RWPE1 (cell line): ENCODE measurements at places on chromosomes 7 and 10.

- peak; percentile 76 for DNase-seq
Observed at GRCh38 chr10:95289003-95289920, 1.5 kb downstream of the PDLIM1 start.

GRCh38 chr10:59362144-59362958, at the start of gene FAM13C:
Gene FAM13C, minus strand, starts transcription at chr10:59362549. Its CDS starts 89 bp downstream, at chr10:59362460.
- peak; percentile 35 for DNase-seq

GRCh38 chr10:119357412-119358151, 150.2 kb downstream of the GRK5 start:
- no peak for DNase-seq

DNA sequence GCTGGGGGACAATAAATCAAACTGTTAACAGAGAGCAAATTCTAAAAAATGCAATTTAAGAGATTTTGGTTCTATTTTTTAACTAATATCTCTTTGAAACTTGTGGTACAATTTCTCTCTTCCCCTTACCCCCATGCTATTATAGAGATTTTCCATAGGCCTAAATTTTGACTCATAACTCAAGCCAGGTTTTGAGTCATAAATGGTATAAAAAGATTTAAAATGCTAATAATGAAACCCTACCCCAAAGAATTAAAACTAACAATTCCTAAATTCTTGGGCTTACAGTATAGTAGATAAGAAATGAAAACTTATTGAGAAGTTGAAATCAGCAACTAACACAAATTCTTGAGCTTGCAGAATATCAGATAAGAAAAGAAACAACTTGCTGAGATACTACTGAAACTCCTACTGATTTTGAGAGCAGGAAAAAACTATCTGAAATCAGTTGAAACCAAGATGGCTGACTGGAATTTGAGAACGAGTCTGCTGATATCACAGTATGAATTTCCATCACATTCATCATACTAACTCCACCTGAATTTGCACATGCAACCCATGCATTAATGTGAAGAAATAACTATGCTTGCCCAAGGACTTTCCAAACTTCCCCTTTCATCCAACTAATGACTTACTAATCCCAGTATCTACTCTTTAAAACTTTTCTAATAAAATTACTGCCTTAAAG, 36.3 kb downstream of the POT1 start:
- DNase-seq, result no peak

GRCh38 chr10:106655636-106656035, 508.9 kb downstream of the SORCS1 start:
- DNase-seq, result no peak

DNA sequence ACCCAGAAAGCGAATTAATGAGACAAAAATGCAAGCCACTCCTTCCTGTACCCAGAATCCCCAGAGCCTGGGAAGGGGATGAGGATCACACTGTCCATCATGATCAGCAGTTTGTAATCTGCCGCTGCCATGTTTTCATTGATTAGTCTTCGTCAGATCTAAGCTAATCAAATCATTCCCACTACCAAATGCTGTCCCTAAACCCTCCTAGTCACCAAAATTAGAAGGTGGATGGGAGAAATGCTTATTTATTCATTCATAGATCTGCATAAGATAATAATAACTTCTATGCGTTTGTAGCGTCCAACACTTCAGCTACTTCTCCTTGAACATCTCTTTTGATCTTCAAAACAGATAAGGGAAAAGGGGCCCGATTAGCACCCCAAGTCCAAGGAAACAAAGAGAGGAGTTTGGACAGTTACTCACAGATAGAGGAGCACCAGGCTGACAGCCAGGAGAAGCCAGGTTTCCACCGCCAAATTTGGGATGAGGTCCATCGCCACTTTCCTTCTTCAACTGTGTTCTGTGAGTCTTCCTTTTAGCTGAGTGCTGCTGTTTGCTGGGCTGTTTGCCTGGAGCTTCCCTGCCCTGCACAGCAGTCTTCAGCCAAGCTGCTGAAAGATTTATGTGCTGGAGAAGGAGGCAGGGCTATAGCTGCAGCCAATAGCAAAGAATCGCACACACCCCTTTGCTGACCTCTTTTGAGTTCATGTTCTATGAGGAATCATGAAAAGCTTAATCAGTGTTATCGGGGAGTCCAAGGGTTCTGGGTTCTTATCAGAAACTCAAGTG, at the start of gene CYP3A5:
Gene CYP3A5, minus strand, starts transcription at position 597 of the 792 bp plus-strand sequence. Its CDS starts 100 bp downstream, at position 497.
- DNase-seq, result no peak

GRCh38 chr10:83909001-83909400, 230.3 kb upstream of the GHITM start:
- no peak for DNase-seq

- DNase-seq, result no peak
Observed at GRCh38 chr7:149717481-149717880, 55.9 kb downstream of the ZNF467 start.

GRCh38 chr7:158123214-158123613, 464.4 kb downstream of the PTPRN2 start:
- no peak for DNase-seq

GRCh38 chr7:156050636-156051569, 238.6 kb upstream of the SHH start:
- no peak for DNase-seq

DNA sequence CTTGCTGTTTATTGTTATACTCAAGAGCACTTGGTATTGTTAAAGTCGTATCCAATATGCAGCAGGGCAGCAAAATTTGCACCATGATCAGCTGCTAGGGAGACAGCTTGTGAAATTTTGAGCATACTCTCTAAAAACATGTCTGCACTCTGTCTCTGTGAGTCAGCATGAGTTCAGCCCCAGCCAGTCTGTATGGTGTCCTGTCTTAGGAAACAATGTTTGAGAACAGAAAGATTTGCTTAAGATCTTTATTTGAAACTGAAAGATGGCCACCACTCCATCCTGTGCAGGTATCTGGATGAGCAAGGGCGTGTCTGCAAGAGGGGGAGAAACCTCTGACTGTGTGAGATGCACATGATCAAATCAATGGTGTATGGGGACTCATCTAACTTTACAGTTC, 97.1 kb downstream of the GNAI1 start:
- peak; percentile 39 for DNase-seq

DNA sequence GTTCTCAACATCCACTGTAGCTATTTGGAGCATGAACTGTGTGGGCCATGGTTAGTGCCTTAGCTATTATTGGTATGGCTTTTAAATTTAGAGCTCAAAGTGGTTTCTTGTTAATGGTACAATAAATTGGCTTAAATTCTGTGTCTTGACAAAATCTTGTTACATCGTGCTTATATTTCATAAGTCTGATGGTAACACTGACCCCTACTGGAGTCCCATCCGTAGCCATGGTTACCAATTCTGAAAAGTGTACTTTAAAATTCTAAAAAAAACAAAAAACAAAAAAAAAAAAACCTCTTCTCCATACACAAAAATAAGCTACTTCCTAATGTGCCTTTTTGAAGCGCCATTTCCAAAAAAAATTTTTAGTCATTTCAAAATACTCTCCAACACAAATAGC, 6.4 kb upstream of the RPP30 start:
- DNase-seq, result no peak

DNA sequence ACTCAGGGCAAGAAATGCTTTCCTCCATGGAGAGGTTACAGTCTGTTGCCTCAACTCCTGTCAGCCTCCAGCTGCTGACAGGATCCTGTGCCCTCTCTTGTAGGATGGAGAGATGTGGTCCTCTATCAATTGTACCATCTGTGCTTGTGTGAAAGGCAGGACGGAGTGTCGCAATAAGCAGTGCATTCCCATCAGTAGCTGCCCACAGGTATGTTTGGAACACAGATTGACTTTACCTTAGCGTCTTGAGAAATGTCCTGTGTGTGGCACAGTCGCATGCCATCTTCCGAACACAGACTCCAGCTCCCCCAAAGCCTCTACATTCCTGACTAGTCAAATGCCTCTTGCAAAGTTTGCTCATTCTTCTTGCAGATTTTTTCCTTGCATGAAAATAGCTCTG, 152.6 kb downstream of the BMPER start:
- DNase-seq, result no peak

DNA sequence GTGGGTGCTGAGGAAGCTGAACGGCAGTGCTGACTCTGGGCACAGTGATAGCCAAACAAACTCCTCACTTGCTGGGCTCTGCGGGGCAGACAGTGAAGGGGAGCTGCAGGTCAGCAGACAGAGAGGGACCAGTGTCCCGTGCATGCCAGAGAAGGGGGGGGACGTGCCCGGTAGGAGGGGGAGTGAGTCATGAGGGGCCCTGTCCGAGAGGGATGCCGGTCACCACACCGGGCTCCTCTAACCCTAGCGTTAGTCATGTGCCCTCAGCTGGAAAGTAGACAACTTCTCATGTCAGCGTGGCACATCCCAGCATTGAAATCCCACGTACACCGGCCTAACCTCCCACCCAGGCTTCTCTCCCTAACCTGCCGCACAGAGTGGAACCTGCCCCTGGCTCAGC, 117.1 kb upstream of the DPP6 start:
- DNase-seq, result no peak

DNA sequence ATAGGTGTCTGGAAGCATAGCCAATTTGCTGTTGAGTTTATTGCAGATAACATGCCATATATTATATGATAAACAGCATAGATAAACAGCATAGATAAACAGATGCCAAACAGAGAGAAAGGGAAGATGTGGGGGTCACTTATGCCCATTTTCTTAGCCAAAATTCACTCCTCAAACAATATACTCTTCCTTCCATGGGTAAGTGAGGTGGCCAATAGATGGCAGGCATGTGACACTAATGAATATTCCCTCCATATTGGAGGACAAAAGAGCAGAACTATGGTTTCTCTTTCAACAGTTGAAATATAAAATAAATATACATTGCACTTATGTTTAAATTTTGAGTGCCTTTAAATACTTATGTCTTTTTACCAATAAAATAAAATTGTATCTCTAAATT, 1212.8 kb downstream of the REEP3 start:
- DNase-seq, result peak; percentile 28

DNA sequence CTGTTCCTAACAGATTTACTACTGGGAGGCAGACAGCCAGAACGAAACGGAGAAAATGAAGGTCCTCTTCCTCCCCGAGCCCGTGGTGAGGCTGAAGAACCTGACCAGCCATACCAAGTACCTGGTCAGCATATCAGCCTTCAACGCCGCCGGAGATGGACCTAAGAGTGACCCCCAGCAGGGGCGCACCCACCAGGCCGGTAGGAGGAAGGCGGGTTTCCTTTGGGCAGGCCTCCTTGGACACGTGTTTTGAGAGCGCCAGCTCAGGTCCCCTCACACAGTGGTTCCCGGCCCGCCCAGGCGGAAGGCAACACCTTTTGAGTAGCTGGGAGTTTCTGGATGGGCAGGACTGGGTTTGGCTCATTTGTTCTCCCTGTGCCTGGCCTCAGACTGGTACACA, 474.0 kb upstream of the FOXK1 start:
- no peak for DNase-seq

DNA sequence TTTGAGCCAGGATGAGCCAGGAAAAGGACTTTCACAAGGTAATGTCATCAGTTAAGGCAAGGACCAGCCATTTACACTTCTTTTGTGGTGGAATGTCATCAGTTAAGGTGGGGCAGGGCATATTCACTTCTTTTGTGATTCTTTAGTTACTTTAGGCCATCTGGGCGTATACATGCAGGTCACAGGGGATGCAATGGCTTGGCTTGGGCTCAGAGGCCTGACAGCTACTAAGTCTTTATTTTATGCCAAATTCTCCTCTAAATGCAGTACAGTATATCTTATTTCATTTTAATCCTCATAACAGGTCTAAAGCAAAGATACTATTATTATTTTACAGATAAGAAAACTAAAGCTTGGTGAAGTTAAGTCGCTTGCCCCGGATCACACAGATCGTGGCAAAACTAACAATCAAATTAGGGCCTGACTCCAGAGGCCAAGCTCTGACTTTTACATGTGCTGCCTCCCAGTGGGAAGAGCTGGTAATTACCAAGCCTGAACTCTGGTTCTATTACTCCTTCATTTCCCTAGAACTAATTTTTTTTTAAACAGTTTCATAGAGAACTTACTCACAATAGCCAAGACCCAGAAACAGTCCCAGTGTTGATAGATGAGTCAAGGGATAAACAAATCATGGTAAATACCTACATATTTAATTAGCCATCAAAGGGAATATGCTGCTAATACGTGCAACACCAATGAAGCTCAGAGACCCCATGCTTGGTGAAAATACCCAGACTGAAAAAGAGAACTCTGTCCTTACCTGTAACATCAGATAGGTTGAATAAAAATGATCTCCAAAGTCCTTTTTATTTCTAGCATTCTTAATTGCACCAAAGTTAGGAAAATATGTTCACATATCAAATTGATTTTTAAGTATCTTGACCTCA, 35.4 kb downstream of the C7orf25 start:
- peak; percentile 57 for DNase-seq

DNA sequence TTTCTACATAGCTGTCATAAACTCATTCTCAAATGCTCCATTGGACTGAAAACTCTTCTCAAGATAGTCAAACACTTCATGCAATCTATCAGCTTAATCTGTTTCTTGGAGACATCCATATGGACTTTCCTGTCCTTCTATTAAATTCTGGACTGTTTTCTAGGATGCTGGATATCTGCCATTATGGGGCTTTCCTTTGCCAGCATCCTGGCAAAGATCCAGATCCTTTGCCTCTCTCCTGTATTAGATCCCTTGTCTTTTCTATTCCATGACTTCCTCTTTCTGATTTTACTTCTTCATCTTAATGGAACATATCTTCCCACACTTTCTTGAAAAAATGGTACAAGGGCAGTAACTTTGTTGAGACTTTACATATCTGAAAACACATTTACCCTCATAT, 35.9 kb upstream of the SKAP2 start:
- DNase-seq, result no peak

DNA sequence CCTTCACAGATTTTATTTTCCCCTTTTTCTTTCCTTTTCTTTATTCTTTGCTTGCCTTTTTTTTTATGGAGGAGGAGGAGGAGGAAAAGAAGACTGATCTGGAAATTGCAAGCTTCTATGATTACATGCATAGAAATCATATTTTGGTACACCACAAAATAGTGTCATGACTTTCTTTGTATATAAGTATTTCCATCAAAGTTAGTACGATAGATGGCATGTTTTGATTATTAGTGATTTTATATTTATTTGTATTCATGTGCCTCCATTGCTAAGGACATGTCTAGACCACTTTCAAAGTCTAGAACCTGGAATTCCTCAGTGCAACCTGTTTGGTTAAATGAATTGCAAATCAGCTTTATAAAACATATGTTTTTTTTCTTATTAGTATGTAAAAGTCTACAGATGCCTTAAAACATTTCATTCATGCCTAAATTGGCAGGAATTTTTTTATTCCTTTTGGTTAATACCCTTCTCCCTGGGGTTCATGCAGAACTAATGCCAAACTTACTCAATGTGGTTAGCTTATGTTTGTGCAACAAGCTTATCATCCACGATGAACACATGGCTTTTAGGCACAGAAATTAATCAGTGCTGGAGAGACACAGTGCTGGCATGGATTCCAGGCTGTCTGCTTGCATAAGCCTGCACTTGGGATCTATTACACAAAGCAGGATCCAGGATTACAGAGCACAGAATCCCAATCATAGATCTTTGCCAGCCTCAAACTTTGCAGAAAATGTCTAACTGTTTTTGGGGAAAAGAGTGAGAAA, 213.1 kb downstream of the CHRM2 start:
- no peak for DNase-seq

- DNase-seq, result no peak
Observed at GRCh38 chr7:17620566-17620965, 319.7 kb downstream of the SNX13 start.

GRCh38 chr7:12638851-12639456, 48.5 kb upstream of the ARL4A start:
- DNase-seq, result peak; percentile 42
